ENCODE measurements at places on chromosomes 5 and 9. TPM values are rescaled to one million over a fixed set of nuclear protein-coding genes. Genes with fewer than 3 reads are reported as not detected.

- peak; percentile 53 for DNase-seq
Measured at GRCh38 chr5:159210210-159210661, 883 bp upstream of the RNF145 start.

The PDCD1LG2 gene
- polyA plus RNA-seq, result not detected

The PCDHA3 gene
- polyA plus RNA-seq, result not detected

The FUBP3 gene
- polyA plus RNA-seq, result 28.7 TPM

DNA sequence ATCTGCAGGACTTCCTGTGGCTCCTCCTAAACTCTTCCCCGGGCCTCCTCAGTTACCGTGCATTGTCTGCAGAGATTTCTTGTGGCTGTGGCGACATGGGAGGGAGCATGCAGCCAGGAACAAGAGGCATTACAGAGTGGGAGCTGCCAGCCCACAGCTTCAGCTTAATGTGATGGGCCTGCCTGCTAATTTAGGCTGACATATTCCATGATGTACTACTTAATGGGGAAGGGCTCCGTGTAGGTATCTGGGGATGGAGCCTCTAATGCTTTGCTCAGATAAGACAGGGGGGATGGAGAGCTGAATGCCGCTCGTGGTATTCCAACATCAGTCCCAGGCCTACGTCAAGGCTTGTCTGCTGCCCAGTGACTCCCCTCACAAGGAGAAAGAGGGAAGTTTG is 137.6 kb upstream of the GPR151 start:
- no peak for DNase-seq

- no peak for DNase-seq
Measured at GRCh38 chr5:121174351-121174750, 677.3 kb upstream of the FTMT start.
